Stimulated activated CD4-positive, alpha-beta T cell treated with anti-CD3 and anti-CD28 coated beads, Interleukin-4, amount 100 ng/mL, for 4 hours (primary cell): ENCODE measurements at places on chromosomes 2 and 18.

DNA sequence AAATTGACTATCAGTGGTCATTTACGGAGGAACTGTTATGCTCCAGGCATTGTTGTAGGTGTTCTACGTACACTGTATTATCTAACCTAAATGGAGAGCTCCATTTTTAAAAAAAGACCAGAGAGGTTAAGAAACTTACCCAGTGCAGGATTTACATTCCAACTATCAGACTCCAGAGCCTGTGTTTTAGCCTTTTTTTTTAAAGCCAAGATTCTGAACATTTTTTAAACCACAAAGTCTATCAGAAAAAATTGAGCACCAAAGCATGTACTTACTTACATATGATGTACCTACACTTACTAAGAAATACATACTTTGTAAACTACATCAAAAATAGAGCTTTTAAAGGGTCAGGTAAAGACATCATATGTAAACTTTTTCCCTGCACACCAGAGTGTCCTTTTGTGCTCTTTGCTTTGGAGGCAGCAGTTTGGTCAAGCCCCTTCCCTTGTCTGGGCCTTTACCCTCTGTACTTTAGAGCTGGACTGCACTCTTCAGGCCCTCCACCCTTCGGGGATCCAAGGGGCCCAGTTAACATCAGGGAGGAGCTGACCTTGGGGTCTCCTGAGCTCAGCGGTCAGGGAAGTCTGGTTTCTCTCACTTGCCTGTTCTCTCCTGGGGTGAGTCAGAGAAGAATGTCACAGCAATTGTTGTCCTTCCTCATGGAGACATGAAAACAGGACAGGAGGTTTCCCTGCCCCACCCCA is 58.4 kb downstream of the ITGB1BP1 start:
- no peak for DNase-seq

DNA sequence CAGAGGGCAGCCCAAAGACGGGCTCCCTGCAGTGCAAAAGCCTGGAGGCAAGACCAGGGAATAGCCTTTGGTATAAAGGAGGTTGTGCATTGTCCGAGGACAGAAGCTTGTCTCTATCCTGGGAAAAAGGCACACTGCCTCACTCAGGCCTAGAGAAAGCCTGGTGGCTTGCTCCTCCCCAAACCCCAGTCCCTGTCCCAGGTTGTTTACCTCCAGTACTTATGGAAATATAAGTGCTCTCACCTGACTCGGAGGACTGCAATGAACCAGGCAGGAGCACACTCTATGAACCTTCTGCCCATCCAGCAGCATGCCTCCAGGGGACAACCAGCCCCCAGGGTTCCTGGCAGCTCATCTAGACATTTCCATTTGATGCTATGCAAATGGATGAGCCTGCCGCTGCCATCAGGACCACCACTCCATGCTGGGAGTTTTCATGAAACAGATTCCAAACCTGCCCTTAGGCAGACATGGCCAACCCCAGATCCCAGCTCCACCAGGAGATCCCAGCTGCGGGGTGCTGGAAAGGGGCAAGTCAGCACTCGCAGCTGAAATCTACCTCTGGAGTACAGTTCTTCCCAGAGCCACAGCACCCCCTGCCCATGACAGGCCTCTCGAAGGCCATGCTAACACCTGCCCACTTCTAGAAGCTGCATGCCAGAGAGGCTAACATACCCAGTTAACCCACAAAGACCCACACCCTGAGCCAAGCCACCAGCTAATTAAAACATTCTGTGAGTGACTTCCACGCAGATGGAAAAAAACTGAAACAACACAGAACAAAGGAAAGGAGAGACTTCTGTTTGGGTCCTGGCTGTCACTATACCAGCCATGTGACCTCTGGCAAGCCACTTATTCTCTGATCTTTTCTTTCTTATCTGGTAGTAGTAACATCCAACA is 101.7 kb downstream of the TTC32 start:
- no peak for DNase-seq

- DNase-seq, result no peak
Observed at GRCh38 chr2:216044883-216045486, 31.6 kb upstream of the MREG start.

- DNase-seq, result no peak
Observed at GRCh38 chr2:117470311-117471095, 344.0 kb upstream of the DDX18 start.

DNA sequence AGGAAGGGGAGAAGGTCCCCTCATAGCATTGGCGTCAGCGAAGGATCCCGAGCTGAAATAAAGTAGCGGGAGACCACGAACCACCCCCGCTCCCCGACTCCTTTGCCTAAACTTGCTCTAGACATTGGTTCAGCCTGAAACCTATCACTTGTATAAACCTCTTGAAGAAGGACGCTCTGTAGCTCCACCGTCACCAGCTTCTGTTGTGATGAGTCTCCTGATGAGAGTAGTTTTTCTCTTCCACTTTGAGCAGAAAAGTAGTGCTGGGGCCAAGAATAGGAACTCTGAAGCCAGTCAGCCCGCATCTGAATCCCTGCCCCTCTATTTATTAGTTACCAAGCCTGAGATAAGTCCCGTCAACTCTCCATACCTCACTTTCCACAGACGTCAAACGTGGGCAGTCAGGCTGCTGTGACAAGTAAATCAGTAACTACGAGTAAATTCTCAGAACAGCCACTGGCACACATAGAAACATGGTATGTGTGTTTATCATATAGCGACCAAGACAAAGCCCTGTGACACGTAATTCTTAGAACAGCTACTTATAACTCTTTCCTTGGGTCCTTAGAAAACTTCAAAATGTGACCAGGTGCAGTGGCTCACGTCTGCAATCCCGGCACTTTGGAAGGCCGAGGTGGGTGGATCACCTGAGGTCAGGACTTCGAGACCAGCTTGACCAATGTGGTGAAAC is 61.7 kb downstream of the CD226 start:
- DNase-seq, result peak; percentile 37
